ENCODE measurements at places on chromosomes 6 and 20. TPM values are rescaled to one million over a fixed set of nuclear protein-coding genes. Genes with fewer than 3 reads are reported as not detected.

ENPP1 gene
- total RNA-seq, result 0.40 TPM

THEMIS gene
- total RNA-seq, result not detected

BRD2 gene
- 49.8 TPM for total RNA-seq

SPATS1 gene
- not detected for total RNA-seq

NINL gene
- total RNA-seq, result 21.0 TPM

CLPSL1 gene
- not detected for total RNA-seq

HLA-DOB gene
- total RNA-seq, result 0.22 TPM

CLDN20 gene
- not detected for total RNA-seq

MRPS10 gene
- total RNA-seq, result 37.9 TPM

GPSM3 gene
- 6.2 TPM for total RNA-seq

Measured in lung microvascular endothelial cell (primary cell).